Mammary epithelial cell (primary cell): ENCODE measurements at places on chromosomes 5 and 9.

DNA sequence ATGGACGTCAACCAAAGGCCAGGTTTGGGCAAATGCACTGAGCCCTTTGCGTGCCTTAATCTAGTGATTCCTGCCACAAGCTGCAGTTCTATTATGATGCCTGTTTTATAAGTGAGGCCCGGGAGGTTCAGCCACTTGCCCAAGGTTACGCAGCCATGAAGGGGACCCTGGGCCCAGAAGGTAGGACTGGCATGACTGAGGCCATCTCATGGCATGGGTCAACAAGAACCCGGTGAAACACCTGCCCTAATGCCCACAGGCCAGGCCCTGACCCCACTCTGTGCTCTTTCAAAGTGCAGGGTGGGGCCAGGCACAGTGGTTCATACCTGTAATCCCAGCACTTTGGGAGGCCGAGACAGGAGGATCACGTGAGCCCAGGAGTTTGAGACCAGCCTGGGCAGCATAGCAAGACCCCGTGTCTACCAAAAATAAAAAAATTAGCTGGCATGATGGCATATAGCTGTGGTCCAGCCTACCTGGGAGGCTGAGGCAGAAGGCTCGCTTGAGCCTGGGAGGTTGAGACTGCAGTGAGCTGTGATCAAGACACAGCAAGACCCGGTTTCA lies 8.6 kb downstream of the NINJ1 start:
- DNase-seq: no peak

DNA sequence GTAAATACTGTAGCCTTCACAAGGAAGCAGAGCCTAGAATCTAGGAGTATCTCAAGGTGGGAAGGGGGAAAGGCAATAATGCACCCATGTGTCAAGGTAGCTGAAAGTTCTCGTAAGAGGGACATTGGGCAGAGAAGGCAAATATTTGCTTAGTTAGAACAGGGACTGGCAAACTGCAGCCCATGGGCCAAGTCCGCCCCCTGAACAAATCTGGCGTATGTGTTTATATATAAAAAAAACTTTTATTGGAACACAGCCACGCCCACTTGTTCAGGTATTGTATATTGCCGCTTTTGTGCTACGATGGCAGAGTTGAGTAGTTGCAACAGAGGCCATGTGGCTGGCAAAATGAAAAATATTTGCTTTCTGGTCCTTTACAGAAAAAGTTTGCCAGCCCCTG lies 16.1 kb downstream of the KCNN2 start:
- DNase-seq: no peak

GRCh38 chr5:143807401-143807800 lies 4.6 kb upstream of the HMHB1 start:
- no peak for DNase-seq

DNA sequence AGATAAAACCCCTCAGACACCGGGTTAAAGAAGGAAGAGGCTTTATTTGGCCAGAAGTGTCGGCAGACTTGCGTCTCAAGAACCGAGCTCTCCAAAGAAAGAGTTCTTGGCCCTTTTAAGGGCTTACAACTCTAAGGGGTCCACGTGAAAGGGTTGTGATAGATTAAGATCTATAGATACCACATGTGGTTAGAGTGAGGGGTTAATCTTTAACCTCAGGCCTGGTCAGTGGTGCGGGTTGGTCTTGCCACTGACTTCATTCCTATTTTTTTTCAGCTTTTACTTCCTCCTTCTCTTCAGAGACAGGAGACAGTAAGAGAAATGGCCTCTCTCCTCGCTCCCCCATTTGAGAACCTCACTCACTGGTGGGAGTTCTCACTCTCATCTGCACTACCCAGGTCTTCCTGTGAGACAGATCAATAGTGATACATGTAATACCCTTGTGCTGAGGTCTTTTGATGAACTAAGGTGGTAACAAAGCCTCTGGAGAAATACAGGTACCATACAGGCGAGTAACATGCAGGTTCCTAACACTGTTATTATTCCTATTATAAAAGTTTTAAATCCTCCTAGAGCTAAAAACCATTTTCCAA lies 52.4 kb upstream of the COX7C start:
- DNase-seq: no peak

DNA sequence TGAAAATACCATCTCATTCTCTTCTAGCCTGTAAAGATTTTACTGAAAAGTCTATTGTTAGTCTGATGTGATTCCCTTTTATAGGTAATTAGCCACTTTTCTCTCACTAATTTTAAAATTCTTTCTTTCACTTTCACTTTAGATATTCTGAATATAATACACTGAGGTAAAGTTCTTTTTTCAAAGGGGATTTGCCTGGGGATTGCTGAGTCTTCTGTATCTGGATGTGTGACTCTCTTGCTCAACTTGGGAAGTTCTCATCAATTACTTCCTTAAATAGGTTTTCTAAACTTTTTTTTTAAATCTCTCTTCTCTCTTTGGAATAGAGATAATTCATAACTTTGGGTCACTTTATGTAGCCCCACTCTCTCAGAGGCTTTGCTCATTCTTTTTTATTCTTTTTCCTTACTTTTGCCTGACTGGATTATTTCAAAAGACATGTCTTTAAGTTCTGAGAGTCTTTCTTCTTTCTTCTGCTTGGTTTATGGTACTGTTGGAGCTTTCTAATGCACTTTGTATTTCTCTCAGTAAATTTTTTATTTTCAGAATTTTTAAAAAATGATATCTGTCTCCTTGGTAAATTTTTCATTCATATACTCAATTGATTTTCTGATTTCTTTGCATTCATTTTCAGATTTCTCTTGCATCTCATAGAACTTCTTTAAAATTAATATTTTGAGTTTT lies 55.9 kb upstream of the IL12B start:
- DNase-seq: no peak

- DNase-seq: no peak
Measured at GRCh38 chr5:120535900-120536299, 71.8 kb downstream of the PRR16 start.

- peak; percentile 15 for DNase-seq
Measured at GRCh38 chr5:12242950-12243888, 339.0 kb upstream of the CTNND2 start.

DNA sequence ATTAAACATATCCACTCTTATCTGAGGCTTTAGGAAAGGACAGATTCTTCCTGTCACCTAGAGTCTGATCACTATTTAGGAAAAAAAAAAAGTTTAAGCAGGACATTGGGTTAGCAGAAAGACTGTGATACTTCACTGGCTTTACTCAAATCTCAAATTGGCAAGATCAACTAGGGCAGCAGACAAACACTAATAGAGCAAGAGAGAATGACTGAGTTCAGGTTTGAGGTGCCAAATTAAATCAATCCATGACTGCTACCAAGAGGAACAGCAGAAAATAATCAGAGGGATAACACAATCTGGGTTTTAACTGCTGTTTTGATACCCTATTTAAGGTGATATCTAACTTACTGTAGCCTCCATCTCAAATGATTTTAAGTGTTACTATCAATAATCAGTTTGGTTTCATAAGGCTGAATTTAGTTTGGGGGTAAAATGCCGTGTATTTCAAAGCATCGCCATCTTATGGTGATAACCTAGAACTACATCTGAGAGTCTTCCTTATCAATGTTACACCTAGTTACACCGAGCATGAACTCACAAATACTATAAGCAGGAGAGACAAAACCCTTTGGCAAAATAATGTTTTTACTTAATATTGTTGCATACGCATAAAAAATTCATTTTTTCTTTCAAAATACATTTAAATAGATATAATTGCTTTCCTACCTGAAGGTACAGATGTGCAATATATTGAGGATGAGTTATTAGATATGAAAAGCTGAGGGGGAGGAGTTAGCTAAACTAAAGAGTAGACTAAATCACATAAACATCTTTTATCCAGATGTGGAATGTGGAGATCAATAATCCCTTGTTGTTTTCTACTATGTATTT lies 286.4 kb upstream of the CDH12 start:
- DNase-seq: peak; percentile 7

DNA sequence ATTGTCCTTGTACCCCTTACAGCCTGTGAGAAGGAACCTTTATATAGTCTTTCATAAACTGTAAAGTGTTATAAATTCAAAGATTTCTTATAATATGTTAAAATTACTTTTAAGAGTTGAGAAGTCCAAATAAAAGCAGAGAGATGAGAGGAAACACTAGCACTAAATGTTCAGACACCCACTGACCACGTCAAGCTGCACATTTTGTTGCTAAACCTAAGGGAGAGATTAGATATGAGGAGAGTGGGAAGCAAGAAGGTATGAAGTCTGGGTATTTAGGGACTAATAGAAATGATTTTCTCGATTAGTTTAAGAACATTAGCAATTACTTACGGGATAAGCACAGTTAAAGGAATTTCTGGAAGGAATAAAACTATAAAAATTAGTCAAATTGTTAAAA lies 506.9 kb downstream of the RAB3C start:
- DNase-seq: no peak

DNA sequence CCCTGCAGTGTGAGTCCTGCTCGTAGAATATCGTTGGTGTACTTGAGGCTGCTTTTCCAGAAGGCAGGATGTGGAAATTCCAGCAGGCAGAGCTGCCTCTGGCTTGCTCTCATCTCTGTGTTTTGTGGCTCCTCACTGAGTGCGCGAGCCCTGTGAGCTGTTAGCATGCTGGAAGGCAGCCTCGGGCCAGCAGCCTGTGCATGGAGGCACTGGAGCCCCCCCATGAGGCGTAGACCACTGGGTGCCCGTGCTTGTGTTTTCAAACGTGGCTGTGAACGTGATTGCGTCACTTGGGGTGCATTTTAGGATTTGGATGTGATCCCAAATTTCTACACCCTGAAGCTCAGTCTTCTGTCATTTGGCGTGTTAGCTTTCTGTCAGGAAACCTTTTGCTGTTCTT lies 3.2 kb downstream of the WDR5 start:
- DNase-seq: no peak

GRCh38 chr5:23721336-23721735 lies 213.9 kb downstream of the PRDM9 start:
- no peak for DNase-seq

- no peak for DNase-seq
Measured at GRCh38 chr9:94169968-94170367, 85.7 kb downstream of the PTPDC1 start.

DNA sequence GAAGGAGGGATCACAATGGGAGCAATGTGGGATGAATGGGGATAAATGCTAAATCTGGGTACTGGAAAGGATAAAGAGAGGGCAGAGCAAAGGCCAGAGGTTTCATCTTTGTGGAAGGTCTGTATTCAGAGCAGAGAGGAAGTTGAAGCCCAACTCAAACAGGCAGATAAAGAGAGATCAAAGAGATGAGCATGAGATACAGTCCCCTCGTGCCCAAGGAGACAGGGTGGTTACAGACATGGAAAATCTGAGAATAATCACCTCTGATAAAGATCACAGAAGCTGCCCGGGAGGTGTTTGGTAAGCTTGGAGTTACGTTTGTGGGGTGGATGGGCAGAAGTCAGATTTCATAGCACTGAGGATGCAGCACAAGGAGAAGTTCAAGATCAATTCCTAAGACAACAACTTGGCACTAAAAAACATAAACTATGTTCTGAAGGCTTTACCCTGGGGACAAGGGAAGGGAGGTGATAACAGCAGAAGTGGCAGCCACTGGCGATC lies 459 bp upstream of the ERAP2 start:
- peak; percentile 20 for DNase-seq

DNA sequence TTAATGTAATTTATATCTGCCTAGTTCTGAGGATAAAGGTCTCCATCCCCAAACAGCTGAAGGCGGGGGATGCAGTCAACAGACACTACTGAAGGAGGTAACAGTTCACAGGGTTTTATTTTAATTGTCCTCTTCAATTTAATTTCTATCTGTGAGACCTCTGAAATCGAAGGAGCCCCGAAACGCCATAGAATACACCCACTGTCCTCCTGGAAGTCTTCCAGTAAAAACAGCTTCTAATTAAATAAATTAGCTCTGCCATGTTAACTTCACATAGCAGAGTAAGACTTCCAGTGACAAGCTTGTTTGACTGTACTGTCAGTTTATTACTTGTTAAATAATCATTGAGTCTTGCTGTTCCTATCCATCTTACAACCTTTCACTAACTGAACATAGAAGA lies 193.5 kb downstream of the SEC61B start:
- DNase-seq: no peak

- no peak for DNase-seq
Measured at GRCh38 chr5:133917785-133918184, 50.6 kb downstream of the C5orf15 start.

- DNase-seq: no peak
Measured at GRCh38 chr5:6466975-6467567, 18.4 kb downstream of the UBE2QL1 start.

DNA sequence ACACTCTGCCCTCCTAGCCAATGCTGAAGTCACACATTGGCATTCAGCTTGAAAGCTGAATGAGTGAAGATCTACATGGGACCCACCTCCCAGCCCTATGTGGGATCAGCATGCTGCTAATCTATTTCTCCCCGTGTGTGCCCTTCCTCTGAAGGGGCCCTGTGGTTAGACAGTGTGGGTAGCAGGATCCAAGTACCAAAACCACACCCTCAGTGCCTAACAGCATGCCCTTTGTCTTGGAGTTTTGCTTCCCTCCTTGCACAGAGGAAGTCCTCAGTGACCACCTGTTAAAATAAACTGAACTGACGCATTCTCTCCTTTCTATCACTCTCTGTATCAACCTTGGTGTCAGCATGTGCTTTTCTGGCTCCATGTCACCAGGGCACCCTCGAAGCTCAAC lies 25.0 kb downstream of the SH3TC2 start:
- peak; percentile 68 for DNase-seq

DNA sequence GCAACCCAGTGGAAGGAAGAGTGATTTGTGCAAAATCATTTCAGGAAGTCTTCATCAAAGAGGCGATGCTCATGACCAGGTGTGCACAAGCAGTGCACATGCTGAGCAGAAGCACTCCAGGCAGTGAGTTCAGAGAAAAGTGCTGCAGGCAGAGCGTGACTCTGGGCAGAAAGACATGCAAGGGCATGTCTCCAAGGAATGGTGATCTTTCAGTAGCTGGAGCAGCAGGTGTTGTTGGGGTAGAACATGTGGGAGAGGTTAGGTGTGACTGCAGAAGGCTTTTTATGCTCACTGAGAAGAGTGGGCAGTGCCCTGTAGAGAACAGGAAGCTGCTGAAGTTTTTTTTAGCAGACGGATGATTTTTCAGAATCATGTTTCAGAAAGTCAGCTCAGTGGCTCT lies 545.4 kb upstream of the TLE4 start:
- DNase-seq: peak; percentile 95

GRCh38 chr9:69174616-69175463 lies 763 bp downstream of the TJP2 start:
- peak; percentile 97 for DNase-seq

- DNase-seq: no peak
Measured at GRCh38 chr9:77643871-77644270, 4.3 kb downstream of the GNA14 start.
